ENCODE measurements at places on chromosomes 6 and 20.

GRCh38 chr20:46204594-46205186, 86.6 kb downstream of the CD40 start:
- no peak overlapping the region for H3K27ac ChIP-seq
- peaks cover 20% of the 10 kb centered on the region for H3K4me1 ChIP-seq
- no peak for DNase-seq
- H3K27me3 ChIP-seq, result no peaks in the 10 kb centered on the region

- peak overlapping the region; percentile 75 for H3K27ac ChIP-seq
- H3K4me1 ChIP-seq, result peaks cover 23% of the 10 kb centered on the region
- no peaks in the 10 kb centered on the region for H3K36me3 ChIP-seq
- H3K27me3 ChIP-seq, result no peaks in the 10 kb centered on the region
- peak; percentile 41 for DNase-seq
Measured at GRCh38 chr6:89298680-89299465, 16.2 kb downstream of the GABRR2 start.

DNA sequence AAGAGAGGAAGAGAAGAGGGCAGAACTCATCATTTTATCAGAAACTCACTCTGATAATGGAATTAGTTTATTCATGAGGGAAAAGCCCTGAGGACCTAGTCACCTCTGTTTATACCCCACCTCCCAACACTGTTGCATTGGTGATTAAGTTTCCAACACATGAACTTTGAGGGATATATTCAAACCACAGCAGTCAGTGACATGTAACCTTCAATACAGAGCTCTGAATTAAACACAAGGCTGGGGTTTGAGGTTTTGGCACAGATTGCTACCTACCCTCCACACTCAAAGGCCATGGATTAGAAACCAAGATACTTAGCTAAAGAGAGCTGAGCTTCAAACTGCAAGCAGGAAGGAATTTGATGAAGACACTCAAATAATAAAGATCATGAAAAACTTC, 48.5 kb upstream of the MOCS1 start:
- no peaks in the 10 kb centered on the region for H3K27me3 ChIP-seq
- no peaks in the 10 kb centered on the region for H3K4me1 ChIP-seq
- no peak for DNase-seq
- no peak overlapping the region for H3K4me3 ChIP-seq

GRCh38 chr6:38484656-38485055, 155.1 kb downstream of the BTBD9 start:
- no peak overlapping the region for H3K27ac ChIP-seq
- H3K4me3 ChIP-seq, result no peak overlapping the region
- no peaks in the 10 kb centered on the region for H3K4me1 ChIP-seq
- no peaks in the 10 kb centered on the region for H3K36me3 ChIP-seq
- no peak for DNase-seq

DNA sequence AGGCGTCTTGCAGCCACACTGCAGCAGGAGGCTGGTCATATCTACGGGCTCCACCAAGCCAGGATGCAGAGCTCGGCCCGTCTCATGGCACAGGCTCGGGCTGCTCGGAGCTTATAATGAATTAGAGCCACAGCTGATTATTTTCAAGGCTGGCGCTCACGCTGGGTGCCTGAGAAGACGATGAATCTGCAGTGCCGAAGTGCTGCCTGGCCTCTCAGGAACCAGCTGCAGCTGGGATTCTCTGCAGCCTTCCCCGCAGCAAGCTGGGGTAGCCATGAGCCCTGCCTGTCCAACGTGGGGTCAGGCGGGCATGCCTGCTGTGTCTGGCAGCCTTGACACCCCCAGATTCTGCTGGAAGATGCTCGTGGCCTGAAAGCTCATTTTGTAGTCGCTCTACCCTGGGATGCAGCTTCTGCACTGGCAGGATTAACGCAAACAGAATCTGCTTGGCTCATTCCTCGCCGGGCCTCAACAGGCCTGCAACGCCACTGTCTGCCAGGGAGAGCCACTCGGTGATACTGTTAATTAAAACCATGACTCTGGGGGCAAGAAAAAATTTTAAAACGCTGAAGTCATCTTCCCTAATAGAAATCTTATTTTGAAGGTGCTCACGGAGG, 104.3 kb downstream of the CDH26 start:
- no peak overlapping the region for H3K4me3 ChIP-seq
- no peak for DNase-seq
- no peaks in the 10 kb centered on the region for H3K27me3 ChIP-seq

DNA sequence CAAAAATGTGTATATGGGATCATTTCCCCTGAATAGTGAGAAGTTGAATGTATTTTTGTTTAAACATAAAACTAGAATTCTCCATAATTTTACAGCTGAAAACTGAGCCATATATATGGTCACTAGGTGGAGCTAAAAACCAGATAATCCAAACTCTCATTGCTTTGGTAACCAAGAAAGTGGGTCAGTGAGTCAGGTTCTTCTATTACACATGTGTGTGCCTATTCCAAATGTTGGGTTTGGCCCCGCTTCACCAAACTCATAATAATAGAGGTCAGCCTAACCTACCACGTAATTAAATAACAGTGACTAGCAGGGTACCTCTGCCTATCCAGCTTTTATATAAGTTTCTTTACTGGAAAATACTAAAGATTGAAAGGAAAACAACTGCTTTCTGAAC, 19.3 kb upstream of the RNGTT start:
- H3K4me3 ChIP-seq, result no peak overlapping the region
- no peaks in the 10 kb centered on the region for H3K36me3 ChIP-seq
- H3K4me1 ChIP-seq, result peaks cover 3% of the 10 kb centered on the region
- DNase-seq, result peak; percentile 47

GRCh38 chr6:107730106-107730505, 94.0 kb downstream of the SCML4 start:
- no peak for DNase-seq
- H3K27ac ChIP-seq, result no peak overlapping the region
- no peaks in the 10 kb centered on the region for H3K36me3 ChIP-seq
- peaks cover 72% of the 10 kb centered on the region for H3K4me1 ChIP-seq
- H3K27me3 ChIP-seq, result no peaks in the 10 kb centered on the region

DNA sequence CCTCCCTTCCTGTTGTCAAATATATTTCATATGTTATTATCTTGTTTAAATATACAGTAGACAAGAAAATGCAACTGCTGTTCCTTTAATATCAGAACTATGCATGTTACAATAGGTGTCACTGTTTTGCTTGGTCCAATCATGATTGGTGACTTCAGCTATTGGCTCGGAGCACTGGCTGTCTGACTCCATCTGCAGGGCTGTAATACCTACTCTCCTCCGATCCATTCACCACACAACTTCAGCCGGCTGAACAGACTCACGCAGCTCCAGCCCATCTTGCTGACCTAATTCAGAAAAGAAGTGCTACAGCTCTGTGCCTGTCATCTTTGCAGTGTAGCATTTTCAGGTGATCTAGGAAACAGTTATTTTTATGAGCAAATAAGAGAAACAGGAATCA, at the start of gene BTBD3:
TSS of gene BTBD3 (plus strand) at position 231 of the 400 bp plus-strand sequence. CDS start 383 bp downstream, outside the sequence.
- H3K4me1 ChIP-seq, result no peaks in the 10 kb centered on the region
- H3K4me3 ChIP-seq, result no peak within 1 kb of the TSS
- no peaks in the 10 kb centered on the region for H3K36me3 ChIP-seq

- H3K27ac ChIP-seq, result no peak overlapping the region
- no peak overlapping the region for H3K4me3 ChIP-seq
- no peak for DNase-seq
- no peaks in the 10 kb centered on the region for H3K36me3 ChIP-seq
- peaks cover 5% of the 10 kb centered on the region for H3K27me3 ChIP-seq
- no peaks in the 10 kb centered on the region for H3K4me1 ChIP-seq
Measured at GRCh38 chr20:39107741-39108140, 145.6 kb downstream of the DHX35 start.

DNA sequence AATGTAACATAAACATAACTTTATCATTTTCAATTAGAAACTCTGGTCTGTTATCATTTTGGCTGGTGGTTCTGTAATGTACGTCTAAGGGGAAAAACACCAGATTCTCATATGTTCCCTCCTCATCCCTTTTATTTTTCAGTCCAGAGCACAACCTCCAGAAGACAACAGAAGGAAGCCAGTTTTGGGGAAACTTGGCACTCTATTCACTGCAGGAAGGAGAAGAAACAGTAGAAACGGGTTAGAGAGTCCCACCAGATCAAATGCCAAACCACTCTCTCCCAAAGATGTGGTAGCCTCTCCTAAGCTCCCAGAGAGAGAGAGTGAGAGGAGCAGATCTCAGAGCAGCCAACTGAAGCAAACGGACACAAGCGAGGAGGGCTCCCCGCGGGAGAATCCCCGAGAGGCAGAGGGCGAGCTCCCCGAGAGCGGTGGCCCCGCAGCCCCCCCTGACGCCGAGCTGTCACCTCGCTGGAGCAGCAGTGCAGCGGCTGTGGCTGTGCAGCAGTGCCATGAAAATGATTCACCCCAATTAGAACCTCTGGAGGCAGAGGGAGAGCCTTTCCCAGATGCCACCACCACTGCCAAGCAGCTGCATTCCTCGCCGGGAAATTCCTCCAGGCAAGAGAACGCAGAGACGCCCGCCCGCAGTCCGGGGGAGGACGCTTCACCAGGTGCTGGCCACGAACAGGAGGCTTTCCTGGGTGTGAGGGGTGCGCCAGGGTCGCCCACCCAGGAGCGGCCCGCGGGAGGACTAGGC, 117.8 kb downstream of the RTN4IP1 start:
- H3K27ac ChIP-seq, result peak overlapping the region; percentile 74
- peak overlapping the region; percentile 82 for H3K4me3 ChIP-seq
- H3K4me1 ChIP-seq, result peaks cover 29% of the 10 kb centered on the region

GRCh38 chr20:6700563-6701329, 66.7 kb upstream of the BMP2 start:
- H3K27me3 ChIP-seq, result no peaks in the 10 kb centered on the region
- H3K36me3 ChIP-seq, result no peaks in the 10 kb centered on the region
- H3K4me1 ChIP-seq, result no peaks in the 10 kb centered on the region

DNA sequence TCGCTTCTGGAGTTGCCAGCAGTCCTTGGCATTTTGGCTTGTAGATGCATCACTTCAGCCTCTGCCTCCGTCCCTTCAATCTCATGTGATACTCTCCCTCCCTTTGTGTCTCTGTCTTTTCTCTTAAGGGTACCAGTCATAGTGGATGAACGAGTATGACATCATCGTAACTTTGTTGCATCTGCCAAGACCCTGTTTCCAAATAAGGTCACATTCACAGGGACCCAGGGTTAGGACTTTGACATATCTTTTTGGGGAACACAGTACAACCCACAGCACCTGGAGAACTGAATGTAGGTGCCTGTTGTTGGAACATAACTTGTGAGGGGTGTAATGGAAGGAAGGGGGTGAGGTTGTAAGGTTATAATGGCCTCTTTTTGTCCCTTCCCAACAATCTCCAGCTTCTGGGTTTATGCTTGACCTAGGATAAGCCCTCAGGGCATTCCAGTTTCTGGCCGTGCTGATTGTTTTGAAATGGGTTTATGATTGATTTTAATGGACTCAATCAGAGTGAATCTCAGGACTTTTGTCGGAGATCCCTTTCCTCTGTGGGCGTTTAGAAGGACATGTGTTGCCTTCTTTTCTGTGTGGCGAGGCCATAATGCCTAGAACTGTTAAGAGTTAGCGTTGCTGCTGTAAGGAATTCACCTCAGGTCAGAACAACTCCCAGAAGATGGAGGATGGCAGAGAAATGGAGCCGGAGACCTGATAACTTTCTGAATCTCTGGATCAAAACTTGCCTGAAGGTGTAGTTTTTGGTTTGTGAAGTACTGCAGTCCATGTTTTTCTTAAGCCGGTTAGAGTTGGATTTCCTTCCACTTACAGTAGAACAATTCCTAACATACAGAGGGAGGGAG, 9.2 kb downstream of the ATRN start:
- H3K4me1 ChIP-seq, result no peaks in the 10 kb centered on the region
- no peak overlapping the region for H3K4me3 ChIP-seq

GRCh38 chr20:41300383-41300782, 17.1 kb downstream of the ZHX3 start:
- no peaks in the 10 kb centered on the region for H3K27me3 ChIP-seq
- H3K36me3 ChIP-seq, result no peaks in the 10 kb centered on the region
- DNase-seq, result no peak
- H3K4me1 ChIP-seq, result no peaks in the 10 kb centered on the region
- H3K27ac ChIP-seq, result no peak overlapping the region
- H3K4me3 ChIP-seq, result no peak overlapping the region

DNA sequence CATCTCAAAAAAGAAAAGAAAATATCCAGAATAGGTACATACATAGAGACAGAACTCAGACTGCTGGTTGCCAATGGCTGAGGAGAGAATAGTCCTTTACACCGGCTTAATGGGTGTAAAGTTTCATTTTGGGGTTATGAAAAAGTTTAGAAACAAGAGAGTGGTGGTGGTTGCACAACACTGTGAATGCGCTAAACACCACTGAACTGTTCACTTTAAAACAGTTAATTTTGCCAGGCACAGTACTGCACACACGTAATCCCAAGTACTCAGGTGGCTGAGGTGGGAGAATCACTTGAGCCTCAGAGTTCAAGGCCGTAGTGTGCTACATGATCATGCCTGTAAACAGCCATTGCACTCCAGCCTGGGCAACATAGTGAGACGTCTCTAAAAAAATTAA, 7.6 kb downstream of the ILRUN start:
- H3K36me3 ChIP-seq, result no peaks in the 10 kb centered on the region
- peaks cover 6% of the 10 kb centered on the region for H3K4me1 ChIP-seq
- no peak overlapping the region for H3K27ac ChIP-seq
- DNase-seq, result no peak

DNA sequence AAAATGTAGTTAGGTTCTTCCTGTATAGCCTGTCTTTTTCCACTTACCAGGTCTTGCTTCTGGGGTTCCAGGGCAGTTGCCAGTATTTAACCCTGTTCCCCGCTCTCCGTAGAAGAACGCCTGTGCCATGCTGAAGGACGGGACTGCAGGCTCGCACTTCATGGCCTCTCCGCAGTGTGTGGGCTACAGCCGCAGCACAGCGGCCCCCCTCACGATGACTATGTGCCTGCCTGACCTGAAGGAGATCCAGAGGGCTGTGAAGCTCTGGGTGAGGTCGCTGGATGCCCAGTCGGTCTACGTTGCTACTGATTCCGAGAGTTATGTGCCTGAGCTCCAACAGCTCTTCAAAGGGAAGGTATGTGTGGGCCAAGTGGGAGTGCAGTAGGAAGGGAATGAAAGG, 23.0 kb downstream of the POFUT1 start:
- H3K4me1 ChIP-seq, result peaks cover 17% of the 10 kb centered on the region
- H3K27me3 ChIP-seq, result no peaks in the 10 kb centered on the region

DNA sequence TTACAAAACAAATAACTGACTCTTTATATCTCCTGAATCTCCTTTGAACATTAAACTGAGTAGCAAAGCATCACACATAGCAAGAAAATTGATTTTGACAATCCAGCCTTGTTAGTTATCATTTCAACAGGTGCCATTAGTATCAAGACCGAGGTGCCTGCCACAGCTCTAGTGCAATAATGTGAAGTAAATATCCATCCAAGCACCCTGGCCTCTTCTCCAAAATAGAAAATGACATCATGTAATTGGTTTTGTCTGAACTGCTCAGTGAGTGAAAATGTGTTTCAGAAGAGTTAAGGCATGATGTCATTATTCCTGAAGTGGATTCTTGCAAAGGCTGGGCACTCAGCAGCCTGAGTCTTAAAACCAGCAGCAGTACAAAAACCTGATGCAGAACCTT, 341.4 kb downstream of the PLCB1 start:
- H3K36me3 ChIP-seq, result no peaks in the 10 kb centered on the region
- no peak overlapping the region for H3K4me3 ChIP-seq
- no peaks in the 10 kb centered on the region for H3K4me1 ChIP-seq
- no peak for DNase-seq
